T-helper 22 cell (primary cell): ENCODE measurements at places on chromosomes 7 and 10.

DNA sequence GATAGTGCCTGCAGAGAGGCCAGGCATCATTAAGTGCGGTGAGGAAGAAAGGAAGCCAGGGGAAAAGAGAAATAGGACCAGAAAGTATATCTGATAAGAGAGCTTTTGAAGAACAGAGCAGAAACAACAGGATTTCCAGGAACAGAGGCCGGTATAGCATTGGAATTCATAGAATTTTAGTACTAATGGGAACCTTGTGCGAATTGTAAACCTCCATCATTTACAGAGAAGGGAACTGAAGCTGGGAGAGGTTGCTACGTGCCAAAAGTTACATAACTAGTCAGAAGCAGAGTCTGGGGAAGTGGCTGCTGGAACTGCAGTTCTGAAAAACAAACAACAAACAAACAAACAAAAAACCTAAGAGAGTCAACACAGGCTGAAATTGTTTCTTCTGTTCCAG, 5.4 kb upstream of the ZMYND11 start:
- DNase-seq: no peak

- no peak for DNase-seq
Measured at GRCh38 chr10:130190737-130191115, 54.5 kb downstream of the GLRX3 start.

DNA sequence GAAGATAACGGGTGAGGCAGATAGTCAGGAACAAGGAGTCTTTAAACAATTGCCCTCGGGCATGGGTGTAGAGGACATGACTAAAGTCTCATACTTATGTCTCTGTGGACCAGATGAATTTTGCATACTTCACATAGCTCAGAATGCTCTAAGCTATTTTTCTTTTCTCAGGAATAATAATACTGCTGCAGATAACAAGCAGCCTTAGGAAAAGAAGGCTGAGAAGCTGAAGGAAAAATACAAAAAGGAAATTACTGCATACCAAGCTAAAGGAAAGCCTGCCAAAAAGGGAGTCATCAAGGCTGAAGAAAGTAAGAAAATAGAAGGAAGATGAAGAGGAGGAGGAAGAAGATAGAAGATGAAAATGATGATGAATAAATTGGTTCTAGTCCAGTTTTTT, 13.4 kb upstream of the ERCC6 start:
- no peak for DNase-seq

GRCh38 chr10:68574051-68574450, 13.9 kb downstream of the TET1 start:
- DNase-seq: no peak

GRCh38 chr10:26235761-26236160, 19.2 kb downstream of the GAD2 start:
- no peak for DNase-seq

DNA sequence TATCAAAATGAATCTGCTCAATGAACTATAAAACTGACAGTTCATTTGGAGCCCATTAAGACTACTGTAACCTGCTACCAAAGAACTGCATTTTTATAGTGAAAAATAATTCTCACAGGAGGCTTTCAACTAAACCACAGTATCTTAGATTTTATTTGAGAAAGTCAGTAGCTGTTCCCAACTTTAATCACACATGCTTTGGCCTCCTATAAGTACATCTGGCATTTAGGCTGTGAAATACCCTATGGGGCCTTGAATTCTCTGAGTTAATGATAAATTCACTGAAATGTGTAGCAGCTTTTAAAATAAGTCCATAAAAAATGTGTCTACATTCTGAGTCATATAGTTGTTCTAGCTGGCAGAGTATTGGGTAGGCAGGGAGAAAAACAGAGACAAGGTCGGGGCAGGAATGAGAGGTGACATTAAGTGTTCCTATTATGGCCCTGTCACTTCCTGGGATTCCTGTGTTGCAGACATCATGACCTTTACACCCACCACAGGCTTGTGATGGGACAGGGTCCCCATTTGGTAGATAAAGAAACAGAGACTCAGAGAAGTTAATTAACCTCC, 588.8 kb downstream of the REEP3 start:
- DNase-seq: no peak

DNA sequence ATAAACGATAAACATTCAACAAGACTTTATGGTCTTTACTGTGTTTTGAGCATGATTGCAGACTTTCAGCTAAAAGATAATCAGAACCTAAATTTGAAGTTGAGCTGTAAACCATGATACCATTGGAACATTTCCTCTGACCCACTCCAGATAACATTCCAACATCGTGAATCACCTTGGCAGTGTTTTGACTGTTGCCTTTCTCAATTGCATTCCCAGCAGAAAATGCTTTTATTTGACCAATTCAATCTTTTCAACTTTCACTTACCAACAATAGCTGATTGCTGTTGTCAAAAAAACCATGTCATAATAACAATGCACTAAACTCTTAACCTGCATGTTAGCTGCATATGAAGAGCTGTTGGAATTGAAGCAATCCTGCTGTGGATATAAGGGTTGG, 165.5 kb downstream of the MDFIC start:
- DNase-seq: no peak

DNA sequence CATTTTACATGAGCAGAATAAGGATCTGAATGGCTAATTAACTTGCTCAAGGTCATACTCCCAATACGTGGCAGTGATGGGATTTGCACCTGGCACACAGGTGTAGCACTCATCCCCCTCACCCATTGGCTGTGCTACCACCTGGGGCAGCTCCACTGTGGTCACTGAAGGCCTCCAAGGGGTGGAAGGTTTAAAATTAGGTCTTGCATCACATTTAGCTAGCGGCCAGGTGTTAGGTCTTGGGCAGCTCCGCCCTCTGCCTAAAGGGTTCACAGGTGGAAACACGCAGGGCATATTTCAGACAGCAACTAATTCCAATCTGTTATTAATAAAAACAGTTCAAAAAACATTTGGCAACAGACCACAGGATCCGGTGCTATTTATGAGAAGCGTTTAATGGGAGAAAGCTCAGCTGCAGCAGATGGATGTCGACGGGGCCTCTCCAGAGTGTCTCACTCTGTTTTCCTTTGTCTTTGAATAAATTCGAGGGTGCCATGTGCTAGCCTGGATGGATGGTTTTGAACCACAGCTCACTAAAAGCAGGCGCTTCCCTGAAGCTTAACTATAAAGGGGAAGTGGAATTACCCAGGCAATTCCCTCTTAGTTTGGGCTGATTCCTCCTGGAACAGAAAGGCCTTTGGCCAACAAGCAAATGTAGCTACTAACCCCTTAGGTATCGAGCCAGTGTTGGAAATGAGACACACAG, 1017.6 kb downstream of the TYW1 start:
- no peak for DNase-seq

DNA sequence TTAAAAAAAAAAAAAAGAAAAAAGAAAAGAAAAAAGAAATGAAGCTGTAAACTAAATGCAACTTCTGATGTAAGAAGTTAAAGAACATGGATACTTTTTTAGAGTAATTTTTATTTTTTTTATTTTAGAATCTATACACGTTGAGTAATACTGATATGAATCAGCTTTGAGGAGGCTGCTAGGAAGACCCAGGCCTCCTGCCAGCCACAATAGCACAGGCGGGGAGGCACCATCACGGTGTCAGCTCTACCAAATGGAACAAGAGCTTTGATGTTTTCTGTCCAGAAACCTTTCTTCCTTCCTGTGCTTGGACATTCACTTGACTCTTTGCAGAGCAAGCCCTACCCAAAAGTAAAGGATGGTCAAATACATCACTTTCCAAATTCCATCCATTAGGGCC, 45.3 kb upstream of the EGR2 start:
- DNase-seq: no peak

DNA sequence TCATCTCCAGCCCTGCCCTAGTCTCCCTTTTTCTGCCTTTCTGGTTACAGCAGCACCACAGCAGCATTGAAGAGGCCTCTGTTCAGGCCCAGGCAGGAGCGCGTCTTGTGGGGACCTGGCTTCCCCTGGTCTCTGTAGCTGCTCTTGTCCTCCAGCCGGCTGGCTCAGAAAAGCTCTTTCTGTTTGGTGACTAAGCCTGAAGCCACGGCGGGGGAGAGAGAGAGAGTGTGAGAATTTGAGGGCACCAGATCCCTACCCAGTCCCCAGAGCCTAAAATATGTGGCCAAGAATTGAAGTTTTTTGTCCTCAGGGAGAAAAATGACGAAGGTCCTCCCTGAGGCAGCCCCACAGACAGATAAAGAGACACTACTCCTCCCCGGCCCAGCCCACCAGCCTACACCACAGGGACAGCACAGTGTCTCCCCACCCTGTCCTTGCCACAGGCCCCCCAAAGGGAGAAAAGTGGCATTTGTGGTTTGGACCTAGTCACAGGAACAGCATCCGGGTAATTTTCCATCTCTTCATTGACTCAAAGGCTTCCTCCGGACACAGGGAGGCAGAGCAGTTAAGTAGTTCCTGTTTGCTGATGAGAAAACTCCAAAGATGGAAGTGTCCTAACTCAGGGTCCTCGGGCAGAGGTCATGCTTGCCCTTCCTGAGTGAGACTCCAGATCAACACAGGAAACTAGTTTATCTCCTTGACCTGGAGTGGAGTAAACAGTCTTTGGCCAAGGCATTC, 13.3 kb upstream of the FAM180A start:
- no peak for DNase-seq

- no peak for DNase-seq
Measured at GRCh38 chr7:42913591-42913990, 1.7 kb upstream of the C7orf25 start.

DNA sequence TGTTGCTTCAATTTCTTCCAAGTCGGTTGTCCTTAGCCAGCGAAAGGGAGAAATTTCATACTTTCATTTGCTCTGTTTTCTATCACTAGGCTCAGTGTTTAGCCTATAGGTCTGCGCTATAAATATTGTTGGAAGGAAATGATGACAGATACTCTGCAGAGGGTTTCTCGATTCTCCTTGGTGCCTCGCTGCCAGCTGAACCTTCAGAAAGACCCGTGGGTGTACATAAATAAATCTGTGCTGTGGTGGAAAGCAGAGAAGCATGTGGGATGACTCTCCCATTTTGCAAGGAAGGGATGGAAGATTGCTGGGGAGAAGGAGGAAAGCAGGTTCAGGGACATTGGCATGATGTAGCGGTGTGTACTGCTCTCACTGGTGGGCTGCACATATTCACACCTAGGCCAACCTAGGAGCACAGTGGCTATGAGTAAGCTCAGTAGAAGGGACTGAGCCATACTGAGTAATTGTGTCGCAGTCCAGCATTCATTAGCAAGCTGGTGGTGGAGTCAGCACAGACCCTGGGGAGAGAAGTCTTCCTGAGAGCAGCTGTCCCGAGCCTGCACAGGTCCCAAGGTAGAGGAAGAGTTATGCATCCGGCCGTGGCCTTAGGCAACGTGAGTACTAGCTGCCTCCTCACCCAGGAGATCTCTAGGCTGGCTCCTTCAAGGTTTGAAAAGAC, 50.5 kb downstream of the PNLIPRP3 start:
- no peak for DNase-seq

DNA sequence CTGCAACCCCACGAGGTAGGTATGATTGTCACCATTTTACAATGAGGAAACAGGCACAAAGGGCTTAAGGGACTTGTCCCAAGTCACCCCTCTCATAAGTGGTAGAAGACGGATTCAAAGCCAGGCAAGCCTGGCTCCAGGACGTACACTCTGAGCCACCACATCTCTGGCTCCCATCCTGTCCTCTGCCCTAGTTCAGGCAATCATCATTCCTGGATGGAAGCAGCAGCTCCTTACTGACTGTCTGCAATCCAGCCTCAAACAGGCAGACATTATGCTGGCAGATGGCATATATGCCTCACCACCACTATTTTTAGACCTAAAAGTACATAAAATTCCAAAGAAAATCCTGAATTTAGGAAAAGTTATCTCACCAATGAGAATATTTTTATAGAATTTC, 100.7 kb downstream of the USP6NL start:
- DNase-seq: no peak

GRCh38 chr10:133195611-133196010, 34.4 kb upstream of the UTF1 start:
- DNase-seq: no peak

DNA sequence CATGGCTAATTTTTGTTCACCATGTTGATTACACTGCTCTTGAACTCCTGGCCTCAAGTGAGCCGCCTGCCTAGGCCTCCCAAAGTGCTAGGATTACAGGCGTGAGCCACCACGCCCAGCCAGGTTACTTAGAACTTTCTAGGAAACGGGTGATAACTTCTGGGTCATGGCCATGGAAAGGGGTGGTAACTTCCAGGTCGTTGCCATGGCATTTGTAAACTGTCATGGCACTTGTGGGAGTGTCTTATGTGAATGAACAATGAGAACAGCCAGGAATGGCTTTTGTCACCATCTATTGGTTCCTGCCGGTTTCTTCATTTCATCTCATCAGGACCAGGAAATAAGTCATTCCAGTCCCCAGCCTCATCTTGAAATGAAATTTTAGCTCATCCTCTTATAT, 120.9 kb downstream of the SLC16A9 start:
- no peak for DNase-seq

DNA sequence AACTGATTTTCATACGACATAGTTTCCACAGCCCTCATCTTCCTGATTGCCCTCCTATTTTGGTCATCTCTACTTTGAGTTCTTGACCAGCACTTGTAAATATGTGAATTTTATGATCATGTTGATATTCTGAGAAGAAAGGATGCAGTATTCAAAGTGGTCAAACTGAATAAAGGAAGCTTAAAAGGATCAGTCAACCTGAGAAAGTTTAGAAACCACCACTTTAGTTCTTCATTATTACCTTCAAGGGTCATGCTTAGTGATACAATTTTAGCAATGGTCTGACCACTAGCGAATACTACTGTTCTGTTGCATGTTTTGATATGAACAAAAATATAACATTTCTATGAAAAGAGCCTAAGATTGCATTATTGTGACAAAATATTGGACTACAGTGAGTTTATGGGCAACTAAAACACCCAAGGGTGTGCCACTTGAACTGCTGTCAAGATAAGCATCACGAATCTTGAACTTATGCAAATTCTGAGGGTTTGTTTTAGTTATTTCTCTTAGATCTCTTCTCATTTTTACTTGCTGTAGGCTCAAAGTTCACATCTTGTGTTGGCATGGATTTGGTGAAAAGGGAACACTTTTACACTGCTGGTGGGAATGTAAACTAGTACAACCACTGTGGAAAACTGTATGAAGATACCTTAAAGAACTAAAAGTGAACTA, 247.7 kb downstream of the IPMK start:
- DNase-seq: no peak

- DNase-seq: no peak
Measured at GRCh38 chr7:25712500-25712899, 439.5 kb upstream of the NFE2L3 start.

GRCh38 chr7:24169077-24169624, 114.8 kb upstream of the NPY start:
- DNase-seq: no peak

DNA sequence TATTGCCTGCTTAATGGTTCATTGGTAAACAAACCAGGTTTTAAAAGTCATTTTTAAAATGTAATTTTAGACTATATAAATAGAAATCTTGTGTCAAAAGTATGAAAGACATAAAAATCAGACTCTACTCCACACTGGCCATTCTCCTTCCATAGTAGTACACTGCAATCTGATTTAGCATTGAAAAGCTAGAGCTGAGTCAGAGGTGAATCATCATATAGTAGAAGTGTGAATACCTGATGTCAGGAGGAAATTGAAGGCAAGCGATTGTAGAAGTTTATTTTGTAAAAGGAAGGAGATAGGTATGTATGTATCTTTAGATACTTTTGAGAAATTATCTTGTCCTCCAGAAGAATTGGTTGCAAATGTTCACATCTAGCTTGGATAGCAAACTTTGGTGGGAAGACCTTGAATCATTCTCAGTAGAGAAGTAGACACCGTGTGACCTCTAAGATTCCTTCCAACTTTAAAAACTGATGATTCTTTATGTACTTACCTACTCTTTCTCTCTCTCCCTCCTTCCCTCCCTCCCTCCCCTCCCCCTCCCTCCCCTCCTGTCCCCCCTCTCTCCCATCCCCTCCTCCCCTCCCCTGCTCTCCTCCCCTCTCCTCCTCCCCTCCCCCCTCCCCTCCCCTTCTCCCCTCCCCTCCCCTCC, 88.1 kb downstream of the BTAF1 start:
- no peak for DNase-seq
